Left kidney (tissue), 8 donors: ENCODE measurements at places on chromosomes 6 and 20.

DNA sequence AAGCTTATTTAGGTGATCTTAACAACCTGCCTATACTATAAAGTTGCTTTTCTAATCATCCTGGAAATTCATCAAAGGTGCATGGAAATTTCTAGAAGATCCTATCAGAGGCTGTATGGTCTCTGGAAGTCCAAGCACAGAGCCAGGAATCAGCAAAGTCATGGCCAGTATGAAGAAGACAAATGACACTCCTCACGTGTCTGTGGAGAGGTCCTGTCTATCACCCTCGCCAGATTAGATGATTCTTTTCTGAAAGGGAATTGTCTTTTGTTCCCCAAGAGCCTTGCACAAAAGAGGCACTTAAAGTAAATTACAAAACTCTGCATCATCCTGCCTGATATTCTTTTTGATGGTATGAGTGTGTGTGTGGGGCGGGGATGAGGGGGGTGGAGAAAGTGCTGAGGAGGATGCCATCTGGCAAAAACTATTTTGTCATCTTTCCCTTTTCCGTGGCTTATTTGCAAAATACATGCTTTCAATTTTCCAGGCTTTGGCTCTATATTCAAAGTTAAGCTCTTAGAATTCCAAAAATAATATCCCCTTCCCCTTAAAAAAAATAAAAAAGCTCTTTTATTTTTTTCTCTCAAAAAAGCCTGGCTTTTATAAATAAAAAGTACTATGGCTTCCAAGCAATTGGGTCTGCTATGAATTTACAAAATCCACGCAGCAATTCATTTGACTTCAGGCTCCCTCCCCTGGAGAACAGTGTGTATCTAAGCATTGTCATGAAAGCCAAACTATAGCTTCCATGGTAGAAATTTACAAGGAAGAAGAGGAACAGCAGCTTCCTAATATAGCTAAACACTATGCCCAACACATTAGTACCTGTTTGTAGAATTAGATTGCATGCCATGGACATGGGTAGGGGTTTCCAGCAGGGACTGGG, 185.2 kb upstream of the ARG1 start:
- no peak for DNase-seq

GRCh38 chr6:17352302-17352701, 41.1 kb upstream of the CAP2 start:
- no peak for DNase-seq

GRCh38 chr6:160285541-160286105, 27.0 kb upstream of the SLC22A2 start:
- DNase-seq, result no peak

DNA sequence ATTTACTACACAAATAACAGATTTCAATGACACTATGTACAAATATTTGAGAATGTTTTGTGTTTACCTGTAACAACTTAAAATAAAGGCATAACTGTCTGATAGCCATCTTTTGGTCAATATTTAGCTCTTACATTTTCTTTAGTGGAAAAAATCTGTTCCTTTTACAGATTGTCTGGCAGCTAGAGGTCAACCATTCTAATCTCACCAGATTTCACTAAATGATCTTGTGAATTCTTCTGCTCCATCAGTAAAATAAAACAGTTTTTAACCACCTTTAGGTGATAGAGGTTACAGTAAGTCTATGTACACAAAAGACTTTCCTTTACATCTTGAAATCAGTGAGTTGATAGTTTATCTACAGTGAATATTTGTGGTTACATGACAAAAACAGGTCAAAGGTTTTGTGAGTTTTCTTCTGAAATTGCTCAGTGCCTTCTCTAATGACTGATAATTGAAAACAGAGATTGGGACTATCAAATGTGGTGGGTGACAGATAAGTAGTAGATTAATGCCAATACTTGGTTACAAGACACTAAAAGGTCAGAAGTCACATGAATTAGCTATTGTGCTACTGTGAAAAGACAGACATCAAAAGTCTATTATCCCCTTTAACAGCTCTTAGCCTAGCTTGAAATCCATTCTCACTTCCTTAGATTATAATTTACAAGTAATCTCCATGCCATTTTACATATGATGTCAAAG, 47.4 kb downstream of the BMP5 start:
- DNase-seq, result no peak

GRCh38 chr20:59820204-59821041, 113.0 kb downstream of the SYCP2 start:
- no peak for DNase-seq

GRCh38 chr6:39490108-39490507, 167.6 kb upstream of the KCNK16 start:
- DNase-seq, result no peak

- no peak for DNase-seq
Observed at GRCh38 chr20:8353512-8353911, 221.4 kb downstream of the PLCB1 start.

DNA sequence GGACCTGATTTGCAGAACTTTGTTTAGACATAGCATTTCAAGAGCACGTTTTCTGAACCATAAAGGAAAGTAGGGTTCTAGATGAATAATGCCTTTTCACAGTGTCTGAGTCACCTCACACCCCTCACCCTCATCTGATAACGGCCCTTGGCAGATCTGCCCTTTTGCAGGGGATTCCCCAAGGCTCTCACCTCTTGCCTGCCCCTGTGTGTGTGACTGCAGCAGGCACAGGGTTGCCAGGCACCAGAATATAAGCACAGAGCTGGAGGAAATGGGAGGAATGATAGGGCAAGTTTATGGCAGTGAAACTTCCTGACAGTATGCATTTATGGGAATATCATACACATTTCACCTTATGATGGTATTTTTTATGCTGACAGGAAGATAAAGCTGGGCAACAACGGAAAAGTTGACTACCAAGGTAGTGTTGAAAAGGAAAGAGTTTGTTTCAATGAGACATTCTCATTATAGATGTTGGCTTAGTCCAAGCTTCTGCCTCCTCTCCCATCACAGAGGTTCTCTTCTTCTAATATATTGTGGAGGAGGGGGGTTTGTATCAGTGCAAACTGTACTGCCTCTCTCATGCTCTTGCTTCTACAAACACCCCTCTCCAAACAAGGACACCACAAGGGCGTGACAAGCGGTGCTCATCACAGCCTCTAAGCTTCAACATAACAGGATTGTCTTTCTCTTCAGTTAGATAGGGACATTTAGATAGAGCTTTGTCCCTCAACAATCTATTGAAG, 101.5 kb upstream of the BACH2 start:
- DNase-seq, result no peak

GRCh38 chr6:42619963-42620362, 56.1 kb downstream of the UBR2 start:
- no peak for DNase-seq

DNA sequence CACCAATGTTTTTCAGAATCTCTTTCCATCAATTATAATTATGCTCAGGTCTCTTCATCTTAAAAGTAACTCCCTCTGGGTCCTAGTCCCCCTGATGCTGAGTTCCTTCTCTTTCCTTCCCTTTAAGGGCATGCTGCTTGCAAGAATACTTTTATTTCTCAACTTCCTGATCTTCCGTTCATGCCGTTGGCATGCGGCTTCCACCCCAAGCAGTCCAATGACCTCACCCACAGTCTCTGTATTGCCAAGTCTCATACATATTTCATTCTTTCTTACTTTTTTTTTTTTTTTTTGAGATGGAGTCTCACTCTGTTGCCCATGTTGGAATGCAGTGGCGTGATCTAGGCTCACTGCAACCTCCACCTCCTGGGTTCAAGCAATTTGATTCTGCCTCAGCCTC, 83.5 kb downstream of the NDUFAF5 start:
- DNase-seq, result no peak

- no peak for DNase-seq
Observed at GRCh38 chr6:20801595-20801994, 267.3 kb downstream of the CDKAL1 start.

DNA sequence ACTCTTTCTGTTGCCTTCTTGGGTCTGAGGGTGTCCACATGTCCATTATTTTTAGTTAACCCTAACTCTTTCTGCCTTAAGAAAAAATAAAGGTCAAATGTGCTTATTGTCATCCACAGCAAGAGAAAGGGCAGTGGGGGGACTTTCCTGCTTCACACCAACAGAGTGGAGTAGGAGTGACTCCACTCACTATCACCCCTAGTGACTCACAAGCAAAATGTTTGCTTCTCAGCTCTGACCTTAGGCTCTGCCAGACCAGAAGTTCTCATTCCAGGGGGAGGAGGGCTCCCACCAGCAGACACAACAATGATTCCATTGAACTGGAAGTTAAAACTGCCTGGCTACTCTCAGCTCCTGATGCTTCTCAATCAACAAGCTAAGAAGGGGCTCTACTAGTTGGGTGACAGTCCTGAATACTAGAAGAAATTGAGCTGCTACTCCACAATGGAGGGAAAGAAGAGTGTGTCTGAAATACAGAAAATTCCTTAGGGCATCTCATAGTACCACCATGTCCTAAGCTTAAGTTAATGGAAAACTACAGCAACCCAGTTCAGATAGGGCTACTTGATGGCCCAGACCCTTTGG, 83.9 kb upstream of the AFDN start:
- no peak for DNase-seq

GRCh38 chr20:1827974-1828785, 67.0 kb upstream of the SIRPA start:
- DNase-seq, result no peak

DNA sequence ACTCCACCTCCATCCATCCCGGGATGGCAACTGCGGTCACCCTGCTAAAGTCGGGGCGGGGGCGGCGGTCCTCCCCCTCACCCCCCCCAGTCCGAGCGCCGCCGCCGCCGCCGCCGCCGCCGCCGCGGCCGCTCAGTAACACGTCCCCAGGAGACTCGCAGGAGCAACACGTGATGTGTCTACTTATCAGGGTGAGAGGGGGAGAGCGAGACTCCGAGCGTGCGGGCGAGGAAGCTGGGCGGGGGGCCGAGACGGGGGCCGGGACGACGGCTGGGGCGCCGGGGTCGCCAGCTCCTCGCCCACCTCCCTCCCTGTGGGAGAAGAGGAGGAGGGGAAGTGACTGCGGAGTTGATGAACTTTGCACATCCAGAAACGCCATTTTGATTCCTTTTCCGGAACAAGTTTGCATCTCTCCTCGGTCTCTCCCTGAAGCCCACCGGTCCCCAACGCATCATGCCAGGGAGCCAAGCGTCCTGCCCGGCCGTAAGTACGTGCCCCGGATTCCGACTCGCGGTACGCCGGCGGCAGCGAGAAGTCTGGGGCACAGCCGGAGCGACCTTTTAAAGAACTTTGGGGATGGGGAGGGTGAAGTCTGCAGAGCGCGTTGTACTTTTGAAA, at the start of gene RREB1:
Gene RREB1 (plus strand): TSS at position 384 of the 618 bp plus-strand sequence. CDS start 73,951 bp downstream, outside the sequence.
- DNase-seq, result peak; percentile 63

- no peak for DNase-seq
Observed at GRCh38 chr6:117591405-117591804, 10.9 kb downstream of the GOPC start.

DNA sequence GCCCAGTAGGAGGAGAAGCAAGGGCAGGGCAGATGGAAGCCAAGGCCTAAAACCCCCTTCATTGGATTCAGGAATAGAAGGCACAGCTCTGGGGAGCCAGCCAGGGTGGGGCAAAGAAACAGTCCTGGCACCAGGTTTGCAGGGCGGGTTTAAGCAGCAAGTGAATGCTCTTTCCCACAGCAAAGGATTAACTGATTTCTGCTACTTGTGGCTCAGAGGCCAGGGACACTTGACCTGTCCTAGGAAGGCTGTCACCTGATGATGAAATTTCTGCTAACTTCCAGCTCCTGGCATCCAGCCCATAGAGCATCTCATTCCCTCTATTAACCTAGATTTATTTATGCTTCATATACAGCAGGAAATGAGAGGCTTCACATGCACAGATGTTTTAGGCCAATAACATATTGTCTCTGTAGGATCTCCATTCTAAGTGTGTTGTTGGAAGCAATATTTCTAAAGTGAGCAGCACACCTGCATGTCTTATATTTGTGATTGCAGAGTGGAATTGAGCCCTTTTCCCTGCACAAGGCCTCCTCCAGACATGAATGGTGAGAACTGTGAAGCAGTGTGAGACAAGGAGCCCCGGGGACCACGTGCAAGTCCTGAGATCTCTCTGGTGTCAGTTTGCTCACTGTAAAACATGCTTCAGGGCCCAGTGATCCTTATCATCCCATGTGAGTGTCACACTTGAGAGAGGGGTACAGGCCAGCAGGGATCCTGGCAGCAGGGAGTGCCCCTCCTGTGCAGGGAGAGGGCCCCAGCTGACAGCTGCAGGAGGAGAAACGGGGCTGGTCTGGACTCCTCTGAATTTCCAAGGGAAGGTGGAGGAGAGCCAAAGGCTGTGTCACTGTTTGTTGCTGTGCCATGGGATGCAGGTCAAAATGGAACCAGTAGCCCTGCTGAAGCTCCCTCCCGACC, 41.1 kb upstream of the CST5 start:
- no peak for DNase-seq

- no peak for DNase-seq
Observed at GRCh38 chr6:136446579-136447187, 103.5 kb downstream of the MAP7 start.

DNA sequence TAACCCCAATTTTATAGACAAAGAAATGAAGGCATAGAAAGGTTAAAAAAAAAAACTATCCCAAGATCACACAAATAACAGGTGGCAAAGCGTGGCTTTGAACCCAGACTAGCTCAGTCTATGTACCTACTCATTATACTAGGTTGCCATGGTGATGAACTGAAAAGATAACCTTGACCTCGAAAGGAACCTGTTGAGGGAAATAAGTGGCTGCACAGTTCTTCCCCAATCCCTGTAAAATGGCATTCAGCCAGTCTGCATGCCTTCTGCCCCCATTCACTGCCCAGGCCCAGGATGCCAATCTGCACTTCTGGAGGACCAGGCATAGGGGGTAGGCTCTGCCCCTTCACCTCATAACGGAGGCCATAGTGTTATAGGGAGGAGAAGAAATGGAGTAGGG, 295.2 kb downstream of the PTPRT start:
- DNase-seq, result no peak

- no peak for DNase-seq
Observed at GRCh38 chr6:20830576-20830975, 296.3 kb downstream of the CDKAL1 start.

GRCh38 chr6:39707962-39708683, 17.1 kb downstream of the KIF6 start:
- DNase-seq, result no peak

- no peak for DNase-seq
Observed at GRCh38 chr6:136149311-136149710, 100.8 kb downstream of the MTFR2 start.

GRCh38 chr6:22253955-22254655, 42.7 kb downstream of the PRL start:
- no peak for DNase-seq

DNA sequence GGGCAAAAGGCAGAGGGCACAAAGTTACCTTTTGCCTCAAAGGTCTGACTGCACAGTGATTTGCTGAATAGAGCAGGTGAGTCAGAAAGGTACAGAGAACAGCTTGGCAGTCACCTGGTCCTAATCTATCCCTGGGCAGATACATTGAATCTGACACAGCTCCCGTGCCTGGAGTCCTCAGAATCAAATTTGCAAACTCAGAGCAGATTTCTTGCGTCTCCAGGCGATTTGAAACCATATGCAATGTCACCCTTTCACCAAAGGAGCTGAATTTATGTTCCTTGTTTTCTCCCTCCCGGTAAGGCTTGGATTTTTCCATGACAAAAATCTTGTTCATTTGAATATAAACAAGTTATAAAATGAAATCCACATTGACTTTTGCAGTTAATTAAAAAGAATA, 81.6 kb upstream of the SNAP25 start:
- DNase-seq, result no peak
